ENCODE measurements at places on chromosomes 2 and 18.

GRCh38 chr2:86305915-86306254, 31.5 kb downstream of the REEP1 start:
- DNase-seq: no peak

DNA sequence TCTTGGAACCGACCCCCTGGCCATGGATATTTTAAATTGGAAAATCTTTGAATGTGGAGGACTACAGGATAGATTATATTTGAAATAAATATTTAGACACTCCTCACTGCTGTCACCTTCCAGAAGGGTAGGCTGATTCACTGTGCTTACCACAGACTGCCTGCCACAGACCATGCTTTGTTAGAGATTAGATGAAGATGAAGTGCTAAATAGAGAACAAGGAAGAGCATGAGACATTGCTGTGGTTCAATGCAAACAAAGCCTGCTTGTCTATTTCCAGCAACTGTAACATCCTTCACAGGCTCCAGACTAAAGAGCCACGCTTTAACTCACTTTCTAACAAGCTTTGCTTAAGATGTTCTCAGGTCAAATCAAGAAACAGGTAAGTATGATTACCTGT, 81.0 kb upstream of the TMEM17 start:
- no peak for DNase-seq

- no peak for DNase-seq
Measured at GRCh38 chr2:17311106-17311619, 207.1 kb downstream of the RAD51AP2 start.

DNA sequence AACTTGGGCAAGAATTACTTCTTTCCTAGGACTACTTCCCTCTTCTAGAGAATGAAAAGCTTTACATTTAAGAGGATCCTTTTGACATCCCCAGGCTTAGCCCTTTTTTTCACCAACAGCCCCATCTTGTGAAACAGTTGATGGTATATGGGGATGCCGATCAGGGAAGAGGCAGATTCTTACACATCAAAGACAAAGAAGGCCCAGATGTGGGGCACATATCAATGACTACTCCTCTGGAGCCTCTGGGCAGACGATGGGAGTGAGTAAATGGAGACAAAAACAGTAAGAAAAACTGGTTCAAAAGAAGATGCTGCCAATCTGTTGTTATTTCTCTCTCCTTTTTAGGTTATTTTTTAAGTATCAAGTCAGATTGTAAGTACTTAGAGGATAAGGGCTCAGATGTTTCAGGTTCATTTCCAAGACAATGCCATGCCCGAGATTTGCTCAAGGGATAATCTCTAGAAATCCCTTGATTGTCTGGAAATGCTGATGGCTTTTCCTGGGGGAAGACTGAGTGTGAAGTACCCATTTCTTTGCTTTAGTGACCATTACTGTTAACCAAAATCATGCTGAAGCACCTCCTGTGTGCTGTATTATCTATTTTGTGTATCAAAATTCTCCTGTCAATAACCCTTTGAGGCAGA, 117.5 kb downstream of the EPHA4 start:
- no peak for DNase-seq

DNA sequence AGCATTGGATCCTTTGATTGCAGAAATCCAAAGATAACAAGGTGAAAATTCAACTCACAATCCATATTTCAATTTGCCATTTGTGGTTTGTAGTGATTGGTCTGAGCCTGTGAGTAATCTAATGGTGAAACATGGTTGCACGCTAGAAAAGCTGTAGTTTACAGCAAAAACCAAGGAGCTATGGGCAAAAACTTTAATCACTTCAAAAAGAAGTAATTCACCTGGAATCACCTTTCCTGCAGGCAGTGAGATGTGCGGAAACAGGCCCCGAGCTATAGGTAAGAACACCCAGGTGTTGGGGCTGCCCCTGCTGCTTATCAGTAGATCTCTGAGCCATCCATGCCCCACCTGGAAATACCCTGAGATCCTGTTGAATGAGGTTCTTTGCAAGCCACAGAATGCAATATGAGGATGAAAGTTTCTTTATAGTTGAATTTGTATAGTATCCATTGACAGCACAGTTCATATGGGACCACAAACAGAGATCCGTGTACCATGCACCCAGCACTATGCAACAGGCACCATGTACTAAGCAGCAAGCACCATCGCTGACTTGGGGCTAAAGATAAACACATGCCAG, 208.2 kb downstream of the SPP2 start:
- no peak for DNase-seq
